ENCODE measurements at places on chromosomes 4 and X. TPM values are rescaled to one million over a fixed set of nuclear protein-coding genes. Genes with fewer than 3 reads are reported as not detected.

DNA sequence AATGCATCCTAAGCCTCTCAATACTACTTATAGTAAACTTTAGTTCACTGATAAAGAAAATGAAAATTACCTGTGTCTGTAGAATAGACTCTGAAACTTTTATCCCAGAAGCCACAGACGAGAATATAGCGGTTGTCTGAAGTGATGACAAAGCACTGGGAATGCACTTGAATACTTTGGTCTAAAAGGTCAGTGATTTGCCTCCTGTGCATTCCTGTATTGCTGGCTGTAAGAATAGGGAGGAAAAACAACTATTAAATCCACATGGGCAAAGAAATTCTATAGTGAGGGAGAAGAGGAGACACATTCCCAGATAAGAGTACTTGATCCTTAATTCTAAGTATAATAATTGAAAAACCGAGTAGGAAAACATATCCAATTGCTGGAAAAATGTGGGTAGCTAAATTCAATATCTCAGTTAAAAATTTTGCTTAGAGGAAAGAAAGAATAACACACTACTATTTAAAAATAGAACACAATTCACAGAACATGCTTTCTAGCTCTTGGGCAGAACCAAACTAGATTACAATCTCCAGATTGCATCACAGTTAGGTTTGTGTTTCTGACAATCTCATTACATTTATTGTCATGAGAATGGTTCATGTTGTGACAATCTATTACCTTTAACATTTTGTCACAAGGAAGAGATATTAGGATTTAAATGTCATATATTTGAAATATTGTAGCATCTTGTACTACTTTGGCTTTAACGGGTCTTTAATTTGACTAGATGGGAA is 232.1 kb downstream of the DCLK2 start:
- H3K36me3 ChIP-seq = peaks cover 7% of the 10 kb centered on the region
- no peaks in the 10 kb centered on the region for H3K27me3 ChIP-seq
- DNase-seq = no peak
- peaks cover 5% of the 10 kb centered on the region for H3K4me1 ChIP-seq
- no peak overlapping the region for H3K4me3 ChIP-seq

GRCh38 chr4:55880652-55881280 is 27.3 kb downstream of the EXOC1 start:
- H3K27me3 ChIP-seq = no peaks in the 10 kb centered on the region
- H3K4me3 ChIP-seq = no peak overlapping the region
- peak overlapping the region; percentile 62 for H3K27ac ChIP-seq
- H3K36me3 ChIP-seq = peaks cover 30% of the 10 kb centered on the region

DNA sequence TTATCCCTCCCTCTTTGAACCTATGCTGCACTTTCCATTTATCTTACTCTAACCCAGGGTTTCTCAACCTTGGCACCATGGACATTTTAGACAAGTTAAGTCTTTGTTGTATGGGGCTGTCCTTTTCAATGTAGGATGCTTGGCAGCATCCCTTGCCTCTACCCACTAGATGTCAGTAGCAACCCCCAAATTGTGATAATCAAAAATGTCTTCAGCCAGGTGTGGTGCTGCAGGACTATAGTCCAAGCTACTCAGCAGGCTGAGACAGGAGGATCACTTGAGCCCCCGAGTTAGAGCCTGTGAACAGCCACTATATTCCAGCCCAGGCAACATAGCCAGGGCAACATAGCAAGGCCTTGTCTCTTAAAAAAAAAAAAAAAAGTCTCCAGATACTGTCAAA is 7.0 kb downstream of the LRCH2 start:
- H3K4me1 ChIP-seq = peaks cover 28% of the 10 kb centered on the region
- H3K4me3 ChIP-seq = no peak overlapping the region
- peaks cover 3% of the 10 kb centered on the region for H3K36me3 ChIP-seq
- H3K27ac ChIP-seq = no peak overlapping the region

GRCh38 chr4:137647375-137647774 is 115.1 kb upstream of the PCDH18 start:
- DNase-seq = no peak
- H3K4me3 ChIP-seq = no peak overlapping the region
- H3K36me3 ChIP-seq = no peaks in the 10 kb centered on the region
- H3K27me3 ChIP-seq = no peaks in the 10 kb centered on the region

- no peak overlapping the region for H3K4me3 ChIP-seq
- no peak for DNase-seq
- no peaks in the 10 kb centered on the region for H3K36me3 ChIP-seq
- no peaks in the 10 kb centered on the region for H3K27me3 ChIP-seq
- H3K4me1 ChIP-seq = no peaks in the 10 kb centered on the region
- no peak overlapping the region for H3K27ac ChIP-seq
These were observed 101.9 kb upstream of the CCSER1 start for GRCh38 chr4:90025248-90025647.

GPRASP1 gene
- total RNA-seq = 2.8 TPM

Measured in type B pancreatic cell (in vitro differentiated cells).